ENCODE measurements at places on chromosomes 5 and 9.

GRCh38 chr5:4987431-4987830 is 152.7 kb upstream of the ADAMTS16 start:
- no peak for DNase-seq

DNA sequence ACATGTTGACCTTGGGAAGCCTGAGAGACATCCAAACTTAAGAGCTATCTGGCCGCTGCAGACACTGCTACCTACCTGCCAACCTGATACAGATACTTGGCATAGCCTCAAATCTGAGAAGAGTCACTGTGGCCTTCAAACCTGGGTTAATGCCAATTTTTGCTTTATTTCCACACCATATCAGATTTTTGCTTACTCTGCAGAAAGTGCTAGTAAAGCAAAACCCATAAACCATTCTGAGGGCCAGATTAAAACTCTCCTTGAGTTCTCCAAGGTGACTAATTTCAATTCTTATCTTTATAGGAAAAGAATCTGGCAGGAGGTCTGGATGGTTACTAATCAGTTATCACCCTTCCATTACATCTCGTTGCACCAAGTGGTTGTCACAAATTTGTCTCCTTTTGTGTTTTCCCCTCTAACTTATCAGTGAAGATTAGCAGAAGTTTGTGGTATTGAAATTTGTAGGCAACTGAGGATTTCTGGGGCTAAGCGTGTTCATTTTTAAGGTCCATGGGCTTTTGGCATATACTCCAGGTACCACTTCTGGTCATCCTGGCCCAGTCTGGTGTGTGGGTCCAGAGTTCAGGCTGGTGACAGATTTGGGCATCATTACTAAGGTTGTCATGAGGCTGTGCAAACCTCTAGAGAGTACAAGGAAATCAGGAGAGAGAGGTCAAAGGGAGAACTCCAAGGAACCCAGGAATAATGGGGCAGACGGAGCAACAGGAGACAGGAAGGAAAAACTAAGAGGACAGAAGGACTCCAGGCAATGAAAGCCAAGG is 177.9 kb downstream of the TSSK1B start:
- no peak for DNase-seq

- DNase-seq = peak; percentile 76
Measured at GRCh38 chr5:177327539-177328522, 16.1 kb upstream of the MXD3 start.

DNA sequence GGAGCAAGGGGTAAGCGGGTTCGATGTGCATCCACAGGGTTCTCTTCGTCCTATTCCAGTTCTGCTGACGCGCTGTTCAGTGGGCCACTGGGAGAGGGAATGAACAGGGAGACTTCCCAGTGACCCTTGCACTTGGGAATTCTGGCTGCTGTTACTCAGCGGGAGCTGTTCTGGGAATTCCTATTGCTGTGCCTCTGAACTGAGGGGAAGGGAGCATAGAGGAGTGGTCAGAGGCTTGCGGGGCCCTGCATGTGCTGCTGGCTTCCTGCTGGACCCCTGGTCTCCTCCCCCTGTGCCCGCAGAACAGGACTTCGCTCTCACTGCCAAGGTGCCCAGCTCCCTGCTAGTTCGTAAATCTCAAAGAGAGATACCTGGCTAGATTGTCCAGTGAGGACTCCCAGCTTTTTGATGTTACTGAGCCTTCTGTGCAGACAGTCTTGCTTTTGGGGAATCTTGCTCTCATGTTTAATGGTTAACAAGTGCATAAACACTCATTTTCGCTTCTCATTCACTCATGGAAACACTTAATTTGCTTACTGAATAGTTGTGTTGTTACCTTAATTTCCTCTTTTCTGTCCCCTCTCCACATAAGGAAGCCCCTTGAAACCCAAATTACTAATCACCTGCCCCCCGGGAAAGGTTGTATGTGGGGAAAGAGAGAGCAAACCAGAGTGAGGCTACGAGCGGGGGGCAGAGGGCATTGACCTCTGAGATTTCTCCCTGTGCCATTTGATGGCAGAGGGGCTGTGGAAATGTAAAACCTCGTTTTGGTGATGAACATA is 5.9 kb downstream of the TRIO start:
- DNase-seq = no peak

- DNase-seq = no peak
Measured at GRCh38 chr5:123943151-123943550, 431.2 kb downstream of the CSNK1G3 start.

GRCh38 chr9:133472753-133473378 is 6.0 kb downstream of the SLC2A6 start:
- no peak for DNase-seq

DNA sequence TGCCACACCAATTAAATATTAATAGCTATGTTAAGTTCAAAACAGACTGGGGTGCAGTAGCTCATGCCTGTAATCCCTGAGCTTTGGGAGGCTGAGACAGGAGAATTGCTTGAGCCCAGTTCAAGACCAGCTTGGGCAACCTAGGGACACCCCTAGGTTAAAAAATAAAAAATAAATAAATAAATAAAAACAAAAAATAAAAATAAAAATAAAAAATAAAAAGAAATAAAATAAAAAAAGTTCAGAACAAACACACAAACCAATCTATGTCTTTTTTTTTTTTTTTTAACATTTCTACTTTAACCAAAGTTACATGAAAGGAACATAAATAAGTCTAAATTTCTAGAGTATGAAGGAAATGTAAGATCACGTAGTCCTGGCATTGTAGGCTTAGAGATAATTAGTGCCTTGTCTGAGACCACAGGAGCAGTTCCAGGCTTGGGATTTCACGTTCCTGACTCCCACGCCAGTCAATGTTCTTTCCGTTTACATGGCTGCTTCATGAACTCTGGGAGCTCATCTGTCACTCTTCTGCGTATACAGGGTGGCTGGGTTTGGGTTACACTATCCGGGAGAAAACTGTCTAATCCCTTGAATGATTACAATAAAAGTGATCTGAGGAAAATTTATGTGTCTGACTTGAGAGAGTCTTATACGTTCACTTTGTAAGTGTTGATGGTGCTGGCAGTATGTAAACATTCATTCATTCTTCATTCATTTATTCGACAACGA is 85.2 kb downstream of the KIAA1958 start:
- no peak for DNase-seq

GRCh38 chr9:30713243-30713642 is 1671.2 kb upstream of the ACO1 start:
- no peak for DNase-seq

DNA sequence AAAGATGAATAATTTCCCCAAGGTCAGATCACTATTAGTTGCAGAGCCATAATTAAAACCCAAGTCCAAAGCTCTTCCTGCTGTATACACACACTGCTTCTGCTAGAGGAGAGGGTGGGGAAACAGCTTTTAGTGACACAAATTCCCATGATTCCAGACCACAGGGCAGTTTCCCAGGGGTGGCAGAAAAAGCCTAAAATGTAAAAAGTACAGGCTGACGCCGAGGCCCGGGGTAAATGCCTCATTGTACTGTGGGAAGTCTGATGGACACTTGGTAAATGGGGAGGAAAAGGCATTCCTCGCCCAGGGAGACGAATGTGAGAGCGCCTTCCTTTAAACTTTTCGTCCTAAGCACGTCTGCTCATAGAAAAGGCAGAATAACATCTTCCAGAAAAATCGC is 65.7 kb downstream of the DENND1A start:
- no peak for DNase-seq

DNA sequence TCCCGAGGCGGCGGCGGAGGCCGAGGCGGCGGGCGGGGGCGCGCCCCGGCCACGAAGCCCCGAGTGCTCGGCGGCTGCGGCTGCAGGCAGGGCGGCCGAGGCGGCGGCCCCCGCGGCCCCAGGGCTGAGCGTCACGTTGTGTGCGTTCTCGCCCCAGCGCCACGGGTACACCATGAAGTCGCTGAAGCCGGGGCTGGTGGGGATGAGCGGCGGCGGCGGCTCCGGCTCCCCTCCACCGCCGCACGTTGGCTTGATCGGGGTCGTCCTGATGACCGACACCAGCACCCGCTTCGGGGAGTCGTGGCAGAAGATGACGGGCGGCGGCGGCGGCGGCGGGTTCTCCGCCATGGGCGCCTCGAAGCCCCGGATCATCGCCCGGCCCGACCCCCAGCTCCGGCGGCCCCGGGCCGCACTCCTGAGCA is 498 bp downstream of the ZNF367 start:
- peak; percentile 36 for DNase-seq

DNA sequence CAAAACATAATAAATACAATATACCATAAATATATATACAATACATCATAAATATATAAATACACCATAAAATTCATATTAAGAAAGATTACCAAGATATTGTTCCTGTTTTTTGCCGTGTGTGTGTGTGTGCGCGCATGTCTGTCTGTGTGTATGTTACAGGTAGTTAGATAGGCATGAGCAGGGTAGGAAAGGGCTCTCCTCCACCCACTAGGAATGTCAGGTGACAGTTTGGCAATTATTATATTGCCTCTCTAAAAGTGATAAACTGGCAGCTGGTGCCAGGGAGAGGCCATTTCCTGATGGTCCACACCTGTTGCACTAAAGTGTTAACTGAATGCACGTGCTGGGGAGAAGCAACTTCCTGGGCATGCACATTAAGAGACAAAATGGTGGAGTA is 232.8 kb downstream of the ADAMTS6 start:
- DNase-seq = no peak

DNA sequence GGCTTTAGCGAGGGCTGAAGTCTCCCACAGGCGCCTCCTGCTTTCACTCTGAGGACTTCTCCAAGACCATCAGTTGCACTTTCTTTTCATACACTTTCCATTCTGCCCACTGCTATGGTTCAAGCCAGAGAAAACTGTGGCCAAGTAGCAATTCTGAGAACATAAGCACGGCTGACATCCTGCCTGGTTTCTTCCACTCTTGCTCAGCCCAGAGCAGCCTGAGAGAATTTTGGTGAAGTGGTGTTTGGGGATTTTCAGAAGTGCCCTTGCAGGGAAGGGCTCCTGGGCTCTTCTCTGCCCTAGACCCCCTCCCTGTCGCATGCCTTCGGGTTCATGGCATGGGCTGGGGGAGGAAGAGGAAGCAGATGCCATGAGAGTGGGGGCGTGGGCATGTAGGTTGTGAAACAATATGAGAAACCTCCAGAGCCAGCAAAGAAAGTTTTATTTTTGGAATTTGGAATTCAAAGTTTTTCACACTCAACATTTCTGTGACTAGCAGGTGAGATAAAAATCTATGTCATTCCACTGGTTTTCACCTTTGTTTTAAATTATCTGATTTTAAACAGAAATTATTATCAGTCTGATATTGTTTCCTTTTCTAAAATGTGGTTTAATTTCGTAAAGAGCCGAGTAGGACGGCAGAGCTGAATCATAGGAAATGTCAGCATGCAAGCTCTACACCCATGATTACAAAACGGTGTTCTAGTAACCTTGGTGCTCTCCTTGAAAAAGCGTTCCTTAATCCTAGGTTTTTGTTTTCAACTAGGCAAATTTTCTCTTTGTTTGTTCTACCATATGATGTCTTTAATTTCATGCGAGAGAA is 27.8 kb upstream of the TNFSF8 start:
- DNase-seq = peak; percentile 42

DNA sequence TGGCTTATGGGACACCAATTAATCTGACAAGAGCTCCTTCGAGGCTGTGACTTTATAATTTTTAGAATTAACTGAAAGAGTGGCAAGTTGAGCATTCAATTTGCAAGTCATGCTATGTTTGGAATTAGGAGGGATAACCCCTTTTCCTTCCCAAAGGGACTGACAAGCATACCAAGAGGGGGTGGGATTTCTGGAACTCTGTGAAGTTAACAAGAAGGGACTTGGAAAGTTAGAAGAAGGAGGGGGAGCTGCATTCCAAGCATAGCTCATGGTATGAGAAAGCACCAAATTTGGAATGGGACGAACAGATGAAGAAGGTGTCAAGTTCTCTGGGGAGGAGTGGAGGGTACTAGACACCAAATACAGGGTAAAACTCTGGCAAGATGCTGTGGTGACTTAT is 8.9 kb upstream of the PALM2AKAP2 start:
- DNase-seq = no peak

- peak; percentile 58 for DNase-seq
Measured at GRCh38 chr5:1127959-1128785, 16.3 kb upstream of the SLC12A7 start.

GRCh38 chr5:3380689-3381088 is 214.9 kb upstream of the IRX1 start:
- DNase-seq = no peak

DNA sequence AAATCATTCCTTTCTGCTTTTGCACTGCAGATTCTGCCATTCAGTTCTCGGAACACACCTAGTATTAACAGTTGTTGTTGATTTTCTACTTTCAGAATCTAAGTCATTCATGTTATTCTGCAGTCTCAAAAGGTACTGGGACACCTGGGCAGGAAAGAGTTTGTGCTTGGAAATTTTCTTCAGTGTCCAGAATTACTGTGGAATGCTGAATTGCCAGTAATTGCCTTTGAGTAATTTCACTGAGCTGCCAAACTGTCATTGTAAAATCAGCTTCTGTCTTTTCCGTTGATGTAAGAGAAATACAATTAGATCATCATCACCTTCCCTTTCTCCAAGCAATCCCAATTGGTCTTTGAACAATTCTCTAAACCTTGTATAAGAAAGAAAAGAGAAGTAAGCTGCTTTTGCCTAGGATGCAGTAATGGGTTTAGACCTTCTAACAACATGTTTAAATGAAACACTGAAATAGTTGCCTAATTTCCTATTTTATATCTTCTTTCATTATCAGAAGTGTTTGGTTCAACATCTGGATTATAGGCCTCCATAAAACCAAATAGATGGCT is 75.7 kb upstream of the TGFBR1 start:
- no peak for DNase-seq

DNA sequence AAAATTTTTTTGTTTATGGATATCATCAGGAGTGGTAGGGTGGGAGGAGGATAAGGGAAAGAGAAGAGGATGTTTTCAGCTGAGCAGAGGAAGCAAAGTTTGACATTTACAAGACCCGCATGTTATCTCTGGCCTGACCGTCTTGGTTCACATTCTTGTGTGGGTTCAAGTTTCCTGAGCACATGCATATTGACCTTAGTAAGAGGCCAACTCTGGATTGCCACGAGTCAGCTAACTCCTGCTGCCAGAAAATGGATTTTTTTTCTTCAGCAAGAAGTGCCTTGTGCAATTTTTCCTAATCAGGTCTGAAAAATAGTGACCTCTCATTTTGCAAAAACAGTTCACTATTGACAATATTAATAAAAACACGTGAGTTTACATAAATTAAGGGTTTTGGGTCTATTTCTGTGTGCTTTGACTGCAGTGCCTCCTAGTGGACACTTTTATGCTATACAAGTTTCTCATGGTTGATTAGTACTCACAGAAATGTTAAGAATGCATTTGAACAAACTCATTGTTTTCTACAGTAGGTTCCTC is 27.1 kb upstream of the BASP1 start:
- no peak for DNase-seq

DNA sequence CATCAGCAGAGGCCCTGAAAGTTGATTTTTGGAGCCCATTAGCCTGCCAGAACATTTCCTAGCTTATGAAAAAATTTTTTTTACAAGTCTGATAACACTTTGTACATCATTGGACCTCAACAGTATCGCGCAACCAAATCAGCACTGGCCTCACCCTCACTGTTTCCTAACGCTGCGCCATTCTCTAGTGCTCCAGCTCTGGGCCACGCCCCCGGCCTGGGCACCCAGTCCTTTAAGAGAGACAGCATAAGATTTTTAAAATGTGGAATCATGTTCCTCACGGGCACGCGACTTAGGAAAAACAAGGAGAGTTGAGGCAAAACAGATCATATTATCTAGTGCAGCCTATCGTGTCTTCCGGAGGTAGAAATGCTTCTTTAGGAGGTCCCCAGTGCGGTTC is 114.5 kb downstream of the BOD1 start:
- DNase-seq = no peak

- peak; percentile 50 for DNase-seq
Measured at GRCh38 chr5:6721442-6721841, 8.2 kb downstream of the TENT4A start.

Measured in left cardiac atrium (tissue), 4 donors.